ENCODE measurements at places on chromosomes 1 and 21. TPM values are rescaled to one million over a fixed set of nuclear protein-coding genes. Genes with fewer than 3 reads are reported as not detected.

Gene RNU1-3
- polyA plus RNA-seq, result not detected

GRCh38 chr1:119225265-119225664, 84.8 kb upstream of the WARS2 start:
- no peaks in the 10 kb centered on the region for H3K36me3 ChIP-seq
- H3K4me3 ChIP-seq, result no peak overlapping the region
- H3K27ac ChIP-seq, result no peak overlapping the region
- H3K4me1 ChIP-seq, result peaks cover 13% of the 10 kb centered on the region
- H3K27me3 ChIP-seq, result no peaks in the 10 kb centered on the region

- H3K4me3 ChIP-seq, result no peak overlapping the region
- H3K27me3 ChIP-seq, result peaks cover under 1% of the 10 kb centered on the region
- H3K36me3 ChIP-seq, result no peaks in the 10 kb centered on the region
- H3K27ac ChIP-seq, result no peak overlapping the region
- DNase-seq, result peak; percentile 42
Observed at GRCh38 chr1:95223110-95223509, 10.9 kb upstream of the RWDD3 start.

Gene MAD2L2
- polyA plus RNA-seq, result 70.6 TPM

Gene LDLRAD2
- polyA plus RNA-seq, result 8.5 TPM

- no peak overlapping the region for H3K27ac ChIP-seq
- H3K27me3 ChIP-seq, result no peaks in the 10 kb centered on the region
- H3K4me3 ChIP-seq, result no peak overlapping the region
- H3K4me1 ChIP-seq, result peaks cover 55% of the 10 kb centered on the region
- no peak for DNase-seq
Observed at GRCh38 chr1:67752306-67752705, 67.3 kb downstream of the GADD45A start.

GRCh38 chr1:183096894-183097293, 73.7 kb downstream of the LAMC1 start:
- H3K4me3 ChIP-seq, result peak overlapping the region; percentile 44
- no peaks in the 10 kb centered on the region for H3K27me3 ChIP-seq
- no peaks in the 10 kb centered on the region for H3K36me3 ChIP-seq
- H3K27ac ChIP-seq, result peak overlapping the region; percentile 81
- peaks cover 89% of the 10 kb centered on the region for H3K4me1 ChIP-seq
- DNase-seq, result peak; percentile 74
